ENCODE measurements at places on chromosomes 1 and 21.

DNA sequence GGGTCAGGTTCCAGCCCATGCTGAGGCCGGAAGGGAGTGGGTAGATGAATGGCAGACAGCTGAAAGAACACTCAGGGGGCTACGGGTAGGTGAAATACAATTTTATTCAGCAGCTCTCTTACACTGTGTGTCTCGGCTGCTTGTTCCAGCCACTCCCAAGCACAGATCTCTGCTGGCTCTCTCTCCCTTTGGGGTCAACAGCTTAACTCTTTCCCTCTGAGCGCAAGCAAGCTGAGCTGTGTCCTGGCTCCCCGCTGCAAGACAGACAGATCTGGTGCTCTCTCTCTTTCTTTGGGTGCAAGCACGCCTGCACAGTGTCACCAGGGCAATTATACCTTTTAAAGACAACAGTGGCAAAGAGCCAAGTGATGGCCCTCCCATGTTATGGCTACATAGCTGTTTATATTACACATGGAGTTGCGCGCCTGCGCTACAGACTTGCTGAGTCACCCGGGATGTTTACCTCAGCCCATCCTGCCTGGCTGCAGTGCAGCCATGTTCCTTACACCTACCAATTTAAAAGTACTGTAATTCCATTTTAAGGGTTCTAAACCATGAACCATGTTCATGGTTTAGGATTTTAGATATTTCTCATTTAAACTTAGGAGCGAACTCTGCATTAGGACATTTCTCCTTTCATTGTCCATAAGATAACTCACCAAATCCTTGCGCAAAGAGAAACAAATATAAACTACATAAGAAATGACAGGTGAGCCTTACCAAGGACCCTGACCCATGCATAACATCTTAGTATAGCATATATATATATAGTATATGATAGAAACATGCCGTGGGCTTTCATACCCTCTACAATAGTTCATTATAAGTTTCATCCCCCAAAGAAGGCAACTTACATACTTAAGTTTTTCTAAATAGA, 396.5 kb downstream of the SMYD3 start:
- DNase-seq, result no peak

GRCh38 chr21:35329940-35330660, 281.0 kb upstream of the RUNX1 start:
- DNase-seq, result no peak

DNA sequence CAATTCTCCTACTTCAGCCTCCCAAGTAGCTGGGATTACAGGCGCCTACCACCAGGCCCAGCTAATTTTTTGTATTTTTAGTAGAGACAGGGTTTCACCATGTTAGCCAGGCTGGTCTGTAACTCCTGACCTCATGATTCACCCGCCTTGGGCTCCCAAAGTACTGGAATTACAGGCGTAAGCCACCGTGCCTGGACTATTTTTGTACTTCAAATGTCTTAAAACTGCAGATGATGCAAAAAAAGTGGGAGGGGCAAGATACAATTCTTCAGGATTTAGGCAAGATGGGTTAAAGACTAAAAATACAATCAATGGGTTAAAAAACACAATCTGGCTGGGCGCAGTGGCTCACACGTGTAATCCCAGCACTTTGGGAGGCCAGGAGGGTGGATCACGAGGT, 4.7 kb downstream of the SCAF4 start:
- DNase-seq, result no peak

DNA sequence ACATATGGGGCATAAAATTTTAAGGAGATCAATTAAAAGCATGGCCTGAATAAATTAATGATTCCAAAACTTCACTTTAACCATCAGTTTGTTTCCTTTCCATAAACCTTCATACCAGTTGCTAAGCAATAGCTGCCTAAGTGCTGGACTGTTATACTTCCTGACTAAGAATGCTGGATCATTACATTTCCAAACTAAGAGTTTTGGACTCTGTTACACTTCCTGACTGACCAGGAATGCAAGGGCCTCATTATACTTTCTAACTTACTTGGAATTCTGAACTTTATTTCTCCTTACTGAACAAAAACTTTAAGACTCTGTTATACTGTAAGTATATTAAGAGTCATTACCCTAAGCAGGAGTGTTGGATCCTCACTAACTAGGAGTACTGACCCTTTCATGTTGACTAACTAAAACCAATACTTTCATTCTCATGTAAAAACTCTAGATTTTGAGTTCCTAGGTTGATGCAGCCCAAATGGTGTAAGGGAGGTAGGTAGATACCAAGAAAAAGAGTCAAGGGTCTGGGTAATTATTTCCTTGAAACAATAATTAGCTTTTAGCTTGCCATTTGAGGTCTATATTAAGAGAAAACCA, 118.2 kb downstream of the FAF1 start:
- DNase-seq, result peak; percentile 32

DNA sequence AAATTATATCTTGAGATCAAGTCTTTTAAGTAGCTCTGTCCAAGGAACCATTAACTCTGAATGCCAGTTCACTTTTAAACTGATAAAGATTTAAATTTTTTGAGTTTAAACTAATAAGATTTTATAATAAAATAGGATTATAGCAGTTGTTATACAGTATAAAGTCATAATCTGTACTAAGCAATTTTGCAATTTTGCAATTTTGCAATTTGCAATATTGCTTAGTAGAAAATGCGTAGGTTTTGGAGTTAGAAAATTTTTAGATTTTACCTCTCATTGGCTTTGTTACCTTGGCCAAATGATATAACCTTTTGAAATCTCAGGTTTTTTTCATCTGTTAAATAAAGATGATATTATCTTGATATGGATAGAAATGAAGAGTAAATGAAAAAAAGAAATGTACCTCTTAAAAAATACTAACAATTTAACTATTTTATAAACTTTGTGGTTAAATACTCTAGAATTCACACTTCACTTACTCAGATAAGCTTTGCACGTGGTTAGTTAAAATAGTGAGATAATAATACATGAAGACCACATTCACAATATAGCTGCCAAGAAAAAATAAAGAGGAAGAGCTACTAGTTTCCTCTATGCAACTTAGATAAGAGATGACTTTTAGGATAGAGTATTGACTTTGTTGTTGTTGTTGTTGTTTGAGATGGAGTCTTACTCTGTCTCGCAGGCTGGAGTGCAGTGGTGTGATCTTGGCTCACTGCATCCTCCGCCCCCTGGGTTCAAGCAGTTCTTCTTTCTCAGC, 13.9 kb downstream of the CCDC18 start:
- DNase-seq, result no peak

- DNase-seq, result no peak
Measured at GRCh38 chr1:46136711-46137110, 4.3 kb upstream of the PIK3R3 start.

DNA sequence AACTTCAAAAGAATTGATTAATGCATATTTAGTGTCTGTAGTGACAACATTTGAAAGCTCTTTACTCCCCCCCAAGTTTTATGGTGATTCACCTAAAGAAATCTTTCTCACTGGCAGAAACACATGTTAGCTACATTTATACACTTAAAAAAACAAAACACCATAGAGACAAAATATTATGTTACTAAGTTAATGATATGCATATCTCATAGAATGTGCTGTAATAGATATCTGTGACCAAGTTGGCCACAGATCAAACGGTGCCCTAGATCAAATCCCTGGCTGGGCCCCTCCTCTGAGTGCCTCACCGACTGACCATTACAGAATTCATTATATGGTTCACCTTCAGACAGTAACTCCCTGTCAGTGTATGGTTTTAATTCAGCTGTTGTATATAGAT, 322.1 kb upstream of the LYPLAL1 start:
- no peak for DNase-seq

GRCh38 chr1:31661856-31662255, 17.2 kb upstream of the PEF1 start:
- DNase-seq, result no peak
